ENCODE measurements at places on chromosomes 6 and 20. TPM values are rescaled to one million over a fixed set of nuclear protein-coding genes. Genes with fewer than 3 reads are reported as not detected.

GRCh38 chr6:14567842-14568241 lies 450.3 kb downstream of the CD83 start:
- no peak overlapping the region for H3K27ac ChIP-seq
- no peaks in the 10 kb centered on the region for H3K4me1 ChIP-seq
- no peaks in the 10 kb centered on the region for H3K27me3 ChIP-seq
- no peak overlapping the region for H3K4me3 ChIP-seq
- H3K36me3 ChIP-seq = no peaks in the 10 kb centered on the region

GRCh38 chr20:60238992-60239660 lies 280.9 kb downstream of the CDH26 start:
- peaks cover 8% of the 10 kb centered on the region for H3K27me3 ChIP-seq
- peaks cover 7% of the 10 kb centered on the region for H3K4me1 ChIP-seq

DNA sequence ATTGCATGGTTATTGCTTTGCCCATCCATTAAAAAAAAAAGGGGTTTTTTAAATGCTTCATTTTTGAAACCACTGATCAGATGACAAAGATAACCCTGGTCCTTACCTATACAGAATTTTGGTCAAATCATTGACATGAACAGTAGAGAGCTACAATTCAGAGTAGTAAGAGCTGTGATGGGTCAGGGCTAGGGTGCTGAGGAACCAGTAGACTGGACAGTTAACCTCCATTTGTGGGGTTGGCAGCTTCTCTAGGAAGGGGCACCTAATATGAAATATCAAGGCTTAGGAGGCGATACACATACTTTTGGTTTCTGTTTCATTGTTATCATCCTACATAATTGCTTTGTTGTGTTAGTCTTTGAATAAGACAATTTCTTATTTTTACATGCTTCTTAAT lies 55.1 kb downstream of the ORC3 start:
- H3K4me1 ChIP-seq = no peaks in the 10 kb centered on the region
- H3K27ac ChIP-seq = no peak overlapping the region
- no peak for DNase-seq
- no peak overlapping the region for H3K4me3 ChIP-seq

DNA sequence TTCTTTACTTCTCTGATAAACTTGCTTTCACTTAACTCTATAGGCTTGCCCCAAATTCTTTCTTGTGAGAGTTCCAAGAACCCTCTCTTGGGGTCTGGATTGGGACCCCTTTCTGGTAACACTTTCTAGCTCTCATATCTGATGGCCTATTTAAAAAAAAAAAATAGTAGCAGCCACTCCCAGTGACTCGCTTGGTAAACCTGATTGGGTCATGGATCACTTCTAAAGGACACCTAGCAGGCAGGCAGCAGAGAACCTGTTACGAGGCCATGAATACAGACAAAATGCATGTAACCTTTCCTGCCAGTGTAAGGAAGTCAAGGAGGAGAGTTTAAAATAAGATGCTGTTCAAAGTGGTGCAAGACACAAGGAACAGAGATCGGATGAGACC lies 9.1 kb upstream of the SERPINB6 start:
- no peak overlapping the region for H3K4me3 ChIP-seq
- H3K27me3 ChIP-seq = no peaks in the 10 kb centered on the region
- no peaks in the 10 kb centered on the region for H3K36me3 ChIP-seq
- DNase-seq = no peak
- peaks cover 23% of the 10 kb centered on the region for H3K4me1 ChIP-seq

GRCh38 chr20:31803552-31804291 lies 15.4 kb upstream of the MYLK2 start:
- no peak overlapping the region for H3K27ac ChIP-seq
- peaks cover 30% of the 10 kb centered on the region for H3K36me3 ChIP-seq
- no peak overlapping the region for H3K4me3 ChIP-seq
- DNase-seq = no peak
- no peaks in the 10 kb centered on the region for H3K27me3 ChIP-seq

- H3K36me3 ChIP-seq = no peaks in the 10 kb centered on the region
- no peaks in the 10 kb centered on the region for H3K4me1 ChIP-seq
- DNase-seq = no peak
Measured at GRCh38 chr6:39282774-39283173, 31.4 kb downstream of the KCNK17 start.

DNA sequence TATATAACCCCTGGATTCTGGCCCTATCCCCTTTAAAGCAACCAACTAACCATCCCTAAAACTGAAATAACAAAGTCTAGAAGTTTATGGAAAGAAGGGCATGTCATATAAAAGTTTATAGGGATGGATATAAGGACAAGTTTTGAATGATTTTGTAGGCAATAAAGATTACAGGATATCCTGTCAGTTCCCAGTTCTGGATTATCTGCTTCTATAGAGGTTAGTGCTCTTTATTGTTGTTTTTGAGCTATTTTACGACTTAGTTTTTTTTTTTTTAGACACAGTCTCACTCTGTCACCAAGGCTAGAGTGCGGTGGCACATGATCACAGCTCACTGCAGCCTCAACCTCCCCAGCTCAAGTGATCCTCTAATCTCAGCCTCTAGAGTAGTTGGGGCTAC lies 48.3 kb downstream of the ZFP64 start:
- no peaks in the 10 kb centered on the region for H3K4me1 ChIP-seq
- H3K27ac ChIP-seq = no peak overlapping the region
- H3K4me3 ChIP-seq = no peak overlapping the region
- H3K27me3 ChIP-seq = no peaks in the 10 kb centered on the region
- no peak for DNase-seq

DNA sequence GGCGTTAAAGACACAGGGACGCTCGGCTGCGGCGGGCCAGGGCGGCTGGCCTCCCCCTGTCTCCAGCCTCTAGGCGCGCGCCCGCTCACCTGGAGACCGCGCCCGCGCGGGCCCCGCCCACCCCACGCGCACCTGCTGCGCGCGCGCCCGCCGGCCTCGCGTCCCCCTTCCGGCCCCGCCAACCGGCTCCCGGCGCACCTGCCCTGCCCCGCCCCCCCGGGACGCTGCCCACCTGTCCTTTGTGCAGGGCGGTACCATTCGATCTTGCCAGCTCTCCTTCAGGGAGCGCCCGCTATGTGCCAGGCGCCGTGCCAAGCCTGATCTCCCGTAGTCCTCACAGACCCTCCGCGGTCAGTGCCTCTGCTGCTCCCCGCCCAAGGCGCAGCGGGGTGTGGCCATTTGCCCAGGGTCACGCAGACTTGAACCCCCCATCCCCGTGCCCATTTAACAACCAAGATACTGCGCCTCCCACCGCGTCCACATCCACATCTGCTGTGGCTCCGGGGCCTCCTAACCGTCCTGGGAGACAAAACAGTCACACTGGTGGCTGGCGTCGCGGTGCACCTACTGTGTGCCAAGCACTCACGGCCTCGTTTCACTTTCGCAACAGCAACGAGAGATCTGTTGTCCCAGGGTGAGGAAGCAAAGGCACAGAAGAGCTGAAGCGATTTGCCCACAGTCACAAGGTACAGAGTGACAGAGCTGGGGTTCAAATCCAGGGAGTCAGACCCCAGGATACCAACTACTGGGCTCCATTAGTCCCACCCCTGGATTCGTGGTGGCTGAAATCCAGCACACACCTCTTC lies 48.1 kb downstream of the NOL4L start:
- H3K36me3 ChIP-seq = no peaks in the 10 kb centered on the region
- H3K4me3 ChIP-seq = no peak overlapping the region
- H3K27me3 ChIP-seq = peaks cover 20% of the 10 kb centered on the region
- peaks cover 15% of the 10 kb centered on the region for H3K4me1 ChIP-seq

GRCh38 chr6:36925809-36926208 lies 28.7 kb upstream of the PI16 start:
- H3K27ac ChIP-seq = no peak overlapping the region
- peaks cover 7% of the 10 kb centered on the region for H3K36me3 ChIP-seq
- H3K4me3 ChIP-seq = no peak overlapping the region
- no peaks in the 10 kb centered on the region for H3K27me3 ChIP-seq

GRCh38 chr6:145886228-145886956 lies 71.8 kb upstream of the FBXO30 start:
- no peak overlapping the region for H3K4me3 ChIP-seq
- H3K36me3 ChIP-seq = no peaks in the 10 kb centered on the region
- DNase-seq = no peak
- no peak overlapping the region for H3K27ac ChIP-seq
- H3K27me3 ChIP-seq = no peaks in the 10 kb centered on the region

- H3K27ac ChIP-seq = no peak overlapping the region
- H3K36me3 ChIP-seq = no peaks in the 10 kb centered on the region
- DNase-seq = no peak
- no peaks in the 10 kb centered on the region for H3K4me1 ChIP-seq
Measured at GRCh38 chr20:36352843-36353553, 46.9 kb downstream of the DLGAP4 start.

DNA sequence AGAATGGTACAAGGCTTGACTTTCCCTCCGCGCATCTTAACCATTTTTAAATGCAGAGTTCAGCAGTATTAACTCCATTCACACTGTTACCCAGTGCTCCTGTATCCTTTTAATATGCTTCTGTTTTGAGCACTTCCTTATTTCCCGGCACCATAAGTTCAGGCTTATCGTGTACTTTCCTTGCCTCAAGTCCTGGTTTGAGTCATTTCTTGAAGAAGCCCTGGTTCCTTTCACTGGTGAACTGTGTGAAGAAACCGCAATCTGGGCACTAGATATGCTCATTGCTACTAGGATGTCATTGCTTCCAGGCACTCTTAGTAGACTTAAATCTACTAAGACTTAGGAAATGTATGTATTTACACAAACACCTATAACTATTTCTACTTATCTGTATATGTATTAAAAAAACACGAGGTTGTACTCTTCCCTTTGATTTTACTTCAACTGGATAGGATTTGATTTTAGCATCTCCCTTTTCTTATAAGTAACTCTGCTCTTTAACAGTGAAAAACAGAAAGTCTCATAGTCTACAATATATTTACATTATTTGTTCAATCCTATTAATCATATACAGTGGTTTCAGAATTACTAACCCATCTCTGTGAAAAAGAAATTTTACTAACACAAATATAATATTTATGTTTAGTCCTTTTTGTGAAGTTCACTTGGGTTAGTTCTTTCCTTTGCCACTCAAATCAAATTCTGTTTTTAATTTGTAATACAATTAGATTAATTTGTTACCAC lies 135.5 kb downstream of the CDKAL1 start:
- DNase-seq = no peak
- H3K4me1 ChIP-seq = no peaks in the 10 kb centered on the region
- H3K27me3 ChIP-seq = no peaks in the 10 kb centered on the region
- H3K4me3 ChIP-seq = no peak overlapping the region
- H3K27ac ChIP-seq = no peak overlapping the region

GRCh38 chr6:32087574-32088486 lies 21.3 kb downstream of the TNXB start:
- H3K36me3 ChIP-seq = no peaks in the 10 kb centered on the region
- H3K4me3 ChIP-seq = no peak overlapping the region
- H3K27ac ChIP-seq = no peak overlapping the region
- DNase-seq = peak; percentile 38
- peaks cover 8% of the 10 kb centered on the region for H3K4me1 ChIP-seq

DNA sequence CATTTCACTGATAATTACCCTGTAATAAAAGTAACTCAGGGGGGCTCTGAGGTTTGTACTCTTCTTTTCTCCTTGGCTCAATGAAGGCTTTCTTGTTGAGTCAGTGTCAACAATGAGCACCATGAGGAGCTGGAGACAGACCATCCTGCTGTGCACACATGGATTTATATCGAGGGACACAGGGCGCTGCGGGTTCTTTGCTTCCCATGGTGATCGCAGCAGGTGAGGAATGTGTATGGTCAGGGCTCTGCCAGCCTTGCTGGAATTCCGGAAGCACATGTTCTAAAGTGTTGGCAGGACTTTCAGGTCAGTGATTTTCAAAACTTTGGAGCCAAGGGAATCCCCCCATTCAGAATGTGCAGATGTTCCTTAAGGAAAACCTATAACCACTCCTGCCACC lies 27.1 kb downstream of the SMOC2 start:
- no peak for DNase-seq
- H3K27ac ChIP-seq = no peak overlapping the region
- no peaks in the 10 kb centered on the region for H3K36me3 ChIP-seq

DNA sequence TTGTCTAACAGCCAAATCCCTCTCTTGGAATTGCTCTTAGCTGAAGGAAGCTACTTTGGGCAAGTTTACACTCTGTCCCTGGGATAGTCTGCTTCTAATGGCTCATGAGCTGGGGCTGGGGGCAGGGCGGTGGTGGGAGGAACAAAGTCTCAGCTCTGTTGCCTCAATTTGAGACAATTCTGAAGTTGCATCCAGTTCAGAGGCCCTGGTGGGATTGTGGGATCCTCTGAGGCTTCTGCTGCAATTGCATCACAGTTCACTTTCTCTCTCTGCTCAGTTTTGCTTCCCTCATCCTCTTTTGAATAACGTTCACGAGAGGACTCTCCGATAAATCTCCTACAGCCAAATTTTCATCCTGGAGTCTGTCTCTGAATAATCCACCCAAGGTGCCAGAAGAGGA lies 440.6 kb upstream of the SLC35B3 start:
- no peaks in the 10 kb centered on the region for H3K27me3 ChIP-seq
- H3K4me1 ChIP-seq = no peaks in the 10 kb centered on the region
- no peak overlapping the region for H3K27ac ChIP-seq
- no peaks in the 10 kb centered on the region for H3K36me3 ChIP-seq
- no peak overlapping the region for H3K4me3 ChIP-seq

- H3K27ac ChIP-seq = peak overlapping the region; percentile 99
- no peaks in the 10 kb centered on the region for H3K27me3 ChIP-seq
- no peak for DNase-seq
- H3K4me1 ChIP-seq = peaks cover 12% of the 10 kb centered on the region
- H3K4me3 ChIP-seq = peak overlapping the region; percentile 82
Measured at GRCh38 chr6:42891199-42891722, 11.8 kb downstream of the RPL7L1 start.

GRCh38 chr6:21953831-21954801 lies 342.7 kb downstream of the PRL start:
- H3K36me3 ChIP-seq = no peaks in the 10 kb centered on the region
- no peak for DNase-seq
- no peaks in the 10 kb centered on the region for H3K27me3 ChIP-seq
- no peak overlapping the region for H3K4me3 ChIP-seq

DNA sequence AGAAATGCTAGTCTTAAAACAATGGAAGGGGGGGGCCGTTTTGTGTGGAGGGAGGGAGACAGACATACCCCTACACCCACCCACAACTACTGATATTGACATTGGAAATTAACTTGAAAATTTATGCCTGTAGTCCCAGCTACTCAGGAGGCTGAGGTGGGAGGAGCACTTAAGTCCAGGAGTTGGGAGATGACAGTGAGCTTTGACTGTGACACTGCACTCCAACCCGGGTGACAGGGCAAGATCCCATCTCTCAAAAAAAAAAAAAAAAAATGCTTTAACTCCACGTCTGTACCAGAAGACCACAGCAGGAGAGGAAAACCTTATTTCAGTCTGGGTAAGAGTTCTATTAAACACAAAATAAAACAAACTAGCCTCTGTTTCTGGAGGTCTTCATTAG lies 2.2 kb downstream of the TBC1D20 start:
- no peak for DNase-seq
- no peak overlapping the region for H3K4me3 ChIP-seq
- peaks cover 21% of the 10 kb centered on the region for H3K4me1 ChIP-seq

- no peak for DNase-seq
- H3K27ac ChIP-seq = no peak overlapping the region
- H3K4me3 ChIP-seq = no peak overlapping the region
- H3K27me3 ChIP-seq = no peaks in the 10 kb centered on the region
- H3K36me3 ChIP-seq = peaks cover 13% of the 10 kb centered on the region
Measured at GRCh38 chr6:169624785-169625184, 77.0 kb downstream of the WDR27 start.

GJA10 gene
- not detected for polyA plus RNA-seq

MYL9 gene
- polyA plus RNA-seq = 5.2 TPM

C6orf118 gene
- not detected for polyA plus RNA-seq

LIN28B gene
- polyA plus RNA-seq = not detected

ID4 gene
- 0.10 TPM for polyA plus RNA-seq

RSPH9 gene
- not detected for polyA plus RNA-seq

NCR2 gene
- not detected for polyA plus RNA-seq

ANGPT4 gene
- polyA plus RNA-seq = not detected

OR2B6 gene
- polyA plus RNA-seq = not detected

LST1 gene
- not detected for polyA plus RNA-seq

DYNLT2 gene
- 0.58 TPM for polyA plus RNA-seq

PTCHD4 gene
- polyA plus RNA-seq = 0.93 TPM

SASH1 gene
- 4.4 TPM for polyA plus RNA-seq

CGAS gene
- polyA plus RNA-seq = 1.1 TPM
